ENCODE measurements at places on chromosomes 12 and 14.
A peak's percentile ranks its signal among the peaks of the same experiment; 100 is the strongest.

DNA sequence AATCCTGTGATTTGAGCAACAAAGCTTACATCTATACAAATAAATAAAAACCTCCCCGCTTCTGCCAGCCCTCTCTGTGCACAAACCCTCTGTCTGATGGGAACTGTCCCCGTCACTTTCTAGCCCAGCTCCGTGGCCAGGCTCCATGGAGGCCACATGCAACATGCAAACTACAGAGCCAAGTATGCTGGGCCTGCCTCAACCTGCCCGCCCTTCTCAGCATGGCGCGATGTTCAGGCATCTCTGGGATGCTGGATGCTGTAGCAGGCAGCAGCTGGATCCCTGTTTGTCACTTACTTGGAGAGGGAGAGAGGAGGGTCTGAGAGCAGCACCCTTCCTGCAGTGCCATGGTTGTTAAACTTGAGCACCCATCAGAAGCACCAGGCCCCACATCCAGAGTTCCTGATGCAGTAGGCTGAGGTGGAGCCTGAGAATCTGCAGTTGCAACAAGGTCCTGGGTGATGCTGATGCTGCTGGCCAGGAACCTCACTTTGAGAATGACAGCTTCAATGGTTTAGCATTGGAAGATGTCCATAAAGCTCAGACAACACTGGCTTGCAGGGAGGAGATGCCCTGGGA lies 32.4 kb downstream of the CLMN start:
- no peak for DNase-seq

DNA sequence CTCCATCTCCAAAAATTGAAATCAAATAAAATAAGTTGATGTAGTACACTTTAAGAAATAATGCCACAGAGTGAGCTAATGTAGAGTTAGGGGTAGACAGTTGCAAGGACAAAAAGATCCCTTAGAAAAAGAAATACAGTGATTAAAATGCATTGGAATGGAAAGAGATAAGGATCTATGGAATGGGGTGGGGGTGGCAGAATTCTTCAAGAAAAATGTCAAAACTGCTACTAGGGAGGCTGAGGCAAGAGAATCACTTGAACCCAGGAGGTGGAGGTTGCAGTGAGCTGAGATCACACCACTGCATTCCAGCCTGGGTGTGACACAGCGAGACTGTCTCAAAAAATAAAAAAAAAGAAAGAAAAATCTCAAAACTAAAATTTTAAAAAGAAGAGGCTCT lies 6.5 kb downstream of the OLR1 start:
- peak; percentile 14 for DNase-seq

DNA sequence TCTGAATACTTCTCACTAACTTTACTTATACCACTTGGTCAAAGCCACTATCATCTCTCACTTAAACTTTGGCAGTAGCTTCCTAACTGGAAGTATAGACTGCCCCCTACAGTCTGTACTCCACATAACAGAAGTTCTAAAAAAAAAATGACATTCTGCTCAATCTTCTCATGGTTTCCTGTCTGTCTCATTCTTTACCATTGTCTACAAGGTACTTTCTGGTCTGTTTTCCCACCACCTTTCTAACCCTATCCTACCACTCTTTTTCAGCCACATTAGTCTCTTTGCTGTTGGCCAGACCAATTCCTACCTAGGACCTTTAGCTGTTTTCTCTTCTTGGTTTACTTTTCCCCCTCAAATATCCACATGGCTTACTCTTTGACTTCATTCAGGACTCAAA lies 14.7 kb downstream of the CPSF6 start:
- no peak for DNase-seq

DNA sequence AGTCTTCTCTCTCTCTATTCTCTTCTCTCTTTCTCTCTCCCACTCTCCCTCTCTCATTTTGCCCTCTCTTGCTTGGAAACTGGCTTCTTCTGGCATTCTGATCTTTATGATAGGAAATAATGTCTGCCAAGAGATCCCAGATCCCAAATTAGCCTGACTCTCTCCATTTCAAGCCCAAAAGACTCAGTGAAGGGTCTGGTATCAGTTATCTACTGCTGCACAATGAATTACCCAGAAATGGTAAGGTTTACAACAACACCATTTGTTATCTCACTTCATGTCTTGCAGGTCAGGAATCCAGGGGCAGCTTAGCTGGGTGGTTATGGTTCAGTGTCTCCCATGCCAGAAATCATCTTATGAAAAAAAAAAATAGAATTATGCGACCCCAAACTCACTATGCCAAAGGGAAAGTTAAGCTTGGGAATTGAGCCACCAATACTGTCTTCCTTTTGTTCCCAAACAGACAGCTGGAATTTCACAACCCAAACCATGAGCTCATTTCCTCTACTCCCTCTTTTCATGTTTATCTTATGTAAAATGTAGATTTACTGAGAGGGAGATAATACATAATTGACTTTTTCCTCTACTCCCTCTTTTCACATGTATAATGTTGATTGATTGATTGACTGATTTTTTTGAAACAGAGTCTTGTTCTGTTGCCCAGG lies 67.8 kb upstream of the FICD start:
- no peak for DNase-seq

DNA sequence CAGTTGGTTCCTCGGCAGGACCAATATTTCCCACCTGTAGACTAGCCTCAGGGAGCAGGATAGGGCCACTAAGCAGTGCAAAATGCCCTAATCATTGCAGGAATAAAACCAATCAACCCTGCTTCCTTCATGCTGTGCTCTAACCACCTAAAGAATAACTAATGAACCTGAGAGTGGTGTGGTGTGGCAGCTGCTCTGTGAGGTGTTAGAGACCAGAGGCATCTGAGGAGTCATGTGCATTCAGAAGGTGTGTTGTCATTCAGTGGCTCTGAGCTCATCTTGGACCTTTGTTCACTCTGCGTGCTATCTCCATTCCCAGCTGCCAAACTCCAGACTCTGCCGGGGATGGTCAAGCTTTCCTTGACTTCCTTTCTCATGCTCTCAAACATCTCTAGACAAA lies 136.7 kb upstream of the EGLN3 start:
- DNase-seq = no peak

DNA sequence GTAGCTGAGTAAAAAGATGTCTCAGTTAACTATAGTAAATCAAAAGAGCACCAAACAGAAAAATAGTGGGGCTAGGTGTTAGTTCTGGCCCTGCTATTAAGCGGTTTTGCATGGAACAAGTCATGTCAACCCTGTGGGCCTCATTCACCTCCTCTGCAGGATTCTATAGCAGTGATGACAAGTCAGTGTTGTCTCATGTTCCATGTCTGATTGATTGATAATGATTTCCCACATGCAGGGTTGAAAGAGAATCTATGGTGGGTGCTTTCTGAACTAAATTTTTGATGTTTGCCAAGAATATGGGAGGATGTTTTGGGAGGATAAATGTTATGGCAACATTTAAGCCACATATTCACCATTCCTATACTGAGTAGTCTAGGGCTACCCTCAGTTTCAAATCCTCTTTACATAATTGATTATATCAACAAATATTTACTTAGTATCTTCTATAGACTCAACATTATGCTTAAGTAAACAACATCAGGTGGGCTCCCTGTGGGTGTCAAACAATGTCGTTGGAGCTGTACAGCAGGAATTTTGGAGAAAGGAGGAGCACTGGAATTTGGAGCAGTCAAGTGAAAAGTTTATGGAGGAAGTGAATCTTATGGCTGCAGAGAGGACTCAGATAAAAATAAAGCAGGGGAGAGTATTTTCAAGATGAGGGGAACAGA lies 48.6 kb downstream of the IRAK3 start:
- no peak for DNase-seq
